GM03348 (cell line): ENCODE measurements at places on chromosomes 12 and 14.
A peak's percentile ranks its signal among the peaks of the same experiment; 100 is the strongest.

DNA sequence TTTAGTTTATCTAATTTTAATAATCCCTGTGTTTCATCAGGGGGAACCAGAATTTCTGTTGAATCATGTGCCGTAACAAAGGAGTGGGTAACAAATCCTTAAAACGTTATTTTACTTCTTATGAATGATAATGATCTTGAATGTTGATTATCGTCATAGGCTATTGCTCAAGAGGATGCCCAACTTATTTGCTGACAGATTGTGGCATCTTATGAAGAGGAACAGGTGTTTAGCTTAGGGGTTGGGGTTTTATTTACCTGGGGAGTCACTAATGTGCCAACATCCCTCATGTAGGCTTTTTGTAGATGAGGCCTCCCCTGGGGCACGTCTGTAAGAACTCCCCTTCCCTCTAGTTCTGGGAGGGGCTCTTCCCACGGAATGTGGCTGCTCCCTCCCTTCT, 32.4 kb upstream of the TMX1 start:
- DNase-seq, result no peak

GRCh38 chr14:84750763-84751554, 779.0 kb upstream of the FLRT2 start:
- DNase-seq, result peak; percentile 9

DNA sequence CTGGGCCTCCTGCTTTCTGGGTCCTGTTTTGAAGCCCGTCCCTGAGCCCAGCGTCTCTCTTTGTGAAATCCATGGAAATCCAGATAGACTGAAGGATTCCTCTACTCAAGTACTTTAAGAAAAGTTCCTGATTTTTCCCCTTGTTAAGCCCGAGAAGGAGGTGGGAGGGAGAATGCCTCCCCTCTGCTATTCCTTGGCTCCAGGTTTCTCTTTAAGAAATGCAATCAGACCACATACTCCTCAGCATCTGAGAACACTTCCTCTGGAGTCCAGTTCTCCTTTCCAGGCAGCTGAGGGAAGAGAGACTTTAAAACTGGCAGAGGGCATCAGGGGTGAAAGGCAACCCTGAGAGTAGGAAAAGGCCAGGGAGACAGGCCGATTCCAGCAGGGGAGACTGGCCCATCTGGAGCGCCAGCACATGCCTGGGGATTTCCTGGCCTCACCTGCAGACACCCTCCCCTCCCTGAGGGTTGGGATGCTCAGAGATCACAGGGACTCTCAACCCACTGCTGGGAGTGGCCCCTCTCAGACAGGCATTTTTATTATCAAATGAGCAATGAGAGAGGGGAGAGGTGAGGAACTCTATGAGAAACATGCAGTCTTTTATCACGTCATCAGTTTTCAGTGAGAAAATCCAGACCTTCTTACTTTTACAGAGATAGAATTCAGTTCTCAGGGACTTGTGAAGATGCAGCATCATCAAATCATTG, 2.0 kb upstream of the EMP1 start:
- no peak for DNase-seq

DNA sequence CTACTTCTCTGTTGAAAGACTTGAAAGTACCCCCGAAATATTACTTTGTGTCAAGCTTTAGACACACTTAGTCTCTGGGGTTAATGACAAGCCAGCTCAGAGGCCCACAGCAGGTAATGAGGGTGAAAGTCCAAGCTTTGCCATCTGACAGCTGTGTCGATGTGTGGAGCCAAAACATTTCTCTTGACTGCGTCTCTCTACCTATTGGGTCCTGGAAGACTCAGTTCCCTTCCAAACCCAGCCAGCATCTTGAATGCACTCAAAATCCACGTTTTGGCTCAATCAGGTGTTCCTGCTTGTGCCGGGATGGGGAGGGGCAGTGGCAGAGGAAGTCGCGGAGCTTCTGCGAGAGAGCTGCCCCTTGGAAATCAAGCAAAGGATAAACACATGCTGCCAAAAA, 3.2 kb downstream of the PLXNC1 start:
- DNase-seq, result no peak

- DNase-seq, result no peak
Observed at GRCh38 chr14:51681411-51681810, 29.7 kb downstream of the FRMD6 start.

GRCh38 chr12:119664642-119665041, 3.3 kb upstream of the PRKAB1 start:
- DNase-seq, result no peak

- peak; percentile 77 for DNase-seq
Observed at GRCh38 chr14:24411443-24412389, 12.9 kb downstream of the NYNRIN start.

DNA sequence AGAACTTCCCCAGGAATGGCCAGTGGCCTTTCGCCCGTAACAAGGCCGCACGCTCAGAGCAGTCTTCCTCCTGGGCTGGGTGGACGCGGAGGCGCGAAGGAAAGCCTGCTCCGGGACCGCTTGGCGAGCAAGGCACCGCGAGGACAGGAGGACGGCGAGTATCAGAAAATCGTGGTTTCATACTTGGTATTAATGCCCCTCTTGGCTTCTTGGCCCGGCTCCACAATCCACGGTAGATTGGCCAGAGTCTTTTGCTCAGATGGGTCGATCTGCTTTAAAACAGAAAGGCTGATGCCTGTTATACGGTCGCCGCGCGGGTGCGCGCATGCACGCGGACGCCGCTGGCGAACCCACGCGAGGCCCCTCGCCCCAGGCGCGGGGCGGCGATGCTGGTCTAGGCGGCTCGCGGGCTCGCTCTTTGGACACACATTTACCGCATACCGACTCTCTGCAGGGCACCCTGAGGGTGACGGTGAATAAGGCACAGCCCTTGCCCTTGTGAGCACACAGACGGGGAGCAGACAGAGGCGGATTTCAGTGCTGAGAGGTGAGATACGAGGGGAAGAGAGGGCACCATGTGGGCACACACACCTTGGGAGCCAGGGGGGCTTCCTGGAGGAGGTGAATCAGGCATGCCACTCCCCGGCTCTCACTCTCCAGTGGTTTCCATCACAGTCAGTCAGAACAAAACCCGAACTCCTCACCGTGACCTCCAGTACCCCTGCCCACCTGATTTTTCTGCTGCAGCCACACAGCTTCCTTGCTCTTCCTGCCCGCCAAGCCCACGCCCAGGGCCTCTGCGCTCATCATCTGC, 100.7 kb downstream of the APAF1 start:
- DNase-seq, result peak; percentile 47

DNA sequence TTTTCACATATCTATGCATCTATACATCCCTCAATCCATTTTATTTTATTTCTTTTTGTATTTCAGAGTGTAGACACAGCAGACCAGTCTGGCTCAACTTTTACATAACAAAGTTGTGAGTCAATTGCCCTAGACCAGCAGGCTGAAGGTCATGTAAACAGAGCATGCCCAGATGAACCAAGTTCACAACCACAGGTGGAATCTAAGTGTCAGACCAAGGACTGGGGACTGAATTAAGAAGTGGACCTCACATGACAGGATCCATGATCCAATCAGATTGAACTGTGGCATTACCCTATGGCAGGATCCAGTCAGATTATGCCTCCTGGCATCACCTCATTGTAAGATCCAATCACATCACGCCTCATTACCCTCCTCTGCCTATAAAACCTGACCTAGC, 455.8 kb downstream of the SOX5 start:
- no peak for DNase-seq

GRCh38 chr14:100111931-100112704, 46.9 kb downstream of the EVL start:
- no peak for DNase-seq

GRCh38 chr14:44833376-44834060, 128.2 kb downstream of the KLHL28 start:
- DNase-seq, result peak; percentile 13

GRCh38 chr12:122928404-122929147, 32.7 kb upstream of the VPS37B start:
- DNase-seq, result no peak

GRCh38 chr12:2453076-2453760, 341.6 kb upstream of the FKBP4 start:
- no peak for DNase-seq

DNA sequence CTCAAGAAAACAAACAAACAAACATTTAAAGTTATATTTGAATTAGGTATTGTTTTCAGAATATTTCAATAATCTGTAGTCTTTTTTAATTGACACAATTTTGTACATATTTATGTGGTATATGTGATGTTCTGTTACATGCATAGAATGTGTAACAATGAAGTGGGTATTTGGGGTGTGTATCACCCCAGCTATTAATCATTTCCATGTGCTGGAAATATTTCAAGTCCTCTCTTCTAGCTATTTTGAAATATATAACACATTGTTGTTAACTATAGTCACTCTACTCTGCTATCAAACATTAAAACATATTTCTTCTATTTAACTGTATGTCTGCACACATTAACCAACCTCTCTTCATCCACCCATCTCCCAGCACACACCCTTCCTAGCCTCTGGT, 32.0 kb upstream of the SIX1 start:
- DNase-seq, result no peak
